AG08395 (cell line): ENCODE measurements at places on chromosomes 12 and 14.

DNA sequence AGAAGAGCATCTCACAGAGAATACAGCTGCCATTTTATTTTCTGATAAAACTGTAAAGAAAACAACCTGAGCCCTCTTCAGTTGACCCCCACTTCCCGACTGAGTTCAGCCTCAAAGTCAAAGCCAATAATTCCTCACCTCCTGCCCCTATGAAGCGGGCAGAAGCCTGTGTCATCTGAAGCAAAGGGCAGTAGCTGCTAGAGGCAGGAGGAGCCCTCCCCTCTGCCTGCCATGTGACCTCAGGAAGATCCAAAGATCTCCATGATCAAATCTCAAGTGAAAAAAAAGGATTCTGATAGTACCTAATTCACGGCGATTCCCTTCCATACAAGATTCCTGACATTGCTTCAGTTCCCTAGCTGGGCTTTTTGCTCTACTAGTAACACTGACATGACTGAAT, 223.1 kb upstream of the CAND1 start:
- no peak for DNase-seq

GRCh38 chr12:80761838-80762237, 45.1 kb downstream of the MYF5 start:
- DNase-seq: no peak

DNA sequence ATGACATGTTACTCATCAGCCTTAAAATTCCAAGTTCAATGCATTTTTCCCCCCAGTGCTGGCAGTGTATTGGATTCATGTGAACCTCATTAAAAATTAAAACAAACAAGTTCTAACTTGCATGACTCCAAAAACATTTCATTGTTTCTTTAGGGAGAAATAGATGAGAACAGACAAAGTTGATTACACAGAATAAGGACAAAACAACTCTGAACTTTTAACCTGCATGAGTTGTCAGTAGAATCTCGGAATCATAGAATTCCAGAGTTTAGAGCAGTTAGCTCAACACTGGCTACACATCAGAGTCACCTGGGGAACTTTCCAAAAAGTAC, 127.5 kb downstream of the TMX1 start:
- peak; percentile 66 for DNase-seq

GRCh38 chr14:66496188-66496807, 10.1 kb downstream of the CCDC196 start:
- no peak for DNase-seq

DNA sequence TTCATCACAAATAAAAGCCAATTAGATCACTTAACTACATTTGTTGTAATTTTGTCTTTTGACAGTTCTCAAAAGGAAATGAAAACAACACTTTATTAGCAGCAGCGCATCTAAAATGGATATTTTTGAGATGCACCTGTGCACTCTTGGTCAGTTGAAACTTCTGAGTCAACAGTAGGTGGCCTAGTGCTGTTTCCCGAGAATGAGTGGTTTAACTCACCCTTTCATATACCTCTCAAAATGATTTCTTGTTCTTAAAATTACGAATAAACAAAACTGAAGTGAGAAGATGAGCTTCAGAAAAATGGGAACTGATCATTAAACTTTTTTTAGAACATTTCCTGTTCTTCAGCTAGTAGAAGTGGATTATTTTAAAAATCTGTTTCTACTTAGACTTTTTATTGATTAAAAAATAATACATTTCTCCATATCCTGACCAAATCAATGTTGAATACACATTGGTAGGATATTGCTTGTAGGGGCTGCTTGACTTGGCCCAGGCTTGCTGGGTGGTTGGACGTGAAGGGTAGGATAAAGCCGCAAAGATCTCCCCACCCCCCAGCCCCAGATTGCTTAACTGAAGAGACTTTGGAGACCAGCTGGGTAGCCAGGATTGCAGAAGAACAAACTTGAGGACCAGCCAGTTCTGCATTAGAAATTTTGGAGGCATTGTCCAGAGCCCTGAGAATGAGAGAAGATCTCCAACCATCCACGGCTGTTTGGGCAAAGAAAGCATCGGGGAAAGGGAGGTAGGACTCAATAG, 22.3 kb upstream of the STK38L start:
- no peak for DNase-seq

GRCh38 chr14:24409956-24410355, 11.2 kb downstream of the NYNRIN start:
- no peak for DNase-seq

DNA sequence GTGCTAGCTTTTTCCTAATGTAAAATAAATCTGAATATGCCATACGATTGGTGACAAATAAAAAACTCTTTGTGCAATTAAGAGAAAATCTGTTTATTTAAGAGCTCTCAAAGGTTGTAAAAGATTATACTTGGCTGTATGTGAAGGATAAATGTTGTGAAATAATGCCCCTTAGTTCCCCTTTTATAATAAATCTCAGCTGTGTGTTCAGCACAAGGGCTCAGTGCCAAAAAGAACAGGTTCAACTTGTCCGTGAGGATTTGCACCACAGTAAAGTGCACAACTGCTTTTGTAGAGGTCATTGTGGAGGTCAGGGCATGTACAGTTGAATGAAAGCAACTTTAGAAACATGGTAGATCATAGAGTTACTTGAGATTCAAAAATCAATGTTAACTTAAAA, 118.6 kb downstream of the TRMT5 start:
- no peak for DNase-seq

- no peak for DNase-seq
Measured at GRCh38 chr14:97065305-97066067, 268.3 kb downstream of the VRK1 start.

DNA sequence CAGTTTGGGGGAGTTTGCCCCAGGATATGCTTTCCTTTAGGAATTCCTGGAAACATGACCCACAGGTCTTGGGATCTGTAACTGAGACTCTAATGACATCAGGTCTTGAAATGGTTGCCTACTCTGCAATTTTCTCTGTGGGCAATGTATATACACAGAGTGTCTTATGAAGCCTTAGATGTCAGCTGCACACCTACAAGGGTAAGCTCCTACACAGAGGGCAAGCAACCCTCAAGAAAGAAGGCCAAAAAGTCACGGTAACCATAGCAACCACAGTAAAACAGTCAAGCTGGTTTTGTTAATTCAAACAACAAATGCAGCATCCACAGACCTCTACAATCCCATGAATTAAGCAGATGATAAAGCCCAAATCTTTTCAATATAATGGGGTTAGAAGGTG, 293.0 kb downstream of the SSPN start:
- DNase-seq: no peak

DNA sequence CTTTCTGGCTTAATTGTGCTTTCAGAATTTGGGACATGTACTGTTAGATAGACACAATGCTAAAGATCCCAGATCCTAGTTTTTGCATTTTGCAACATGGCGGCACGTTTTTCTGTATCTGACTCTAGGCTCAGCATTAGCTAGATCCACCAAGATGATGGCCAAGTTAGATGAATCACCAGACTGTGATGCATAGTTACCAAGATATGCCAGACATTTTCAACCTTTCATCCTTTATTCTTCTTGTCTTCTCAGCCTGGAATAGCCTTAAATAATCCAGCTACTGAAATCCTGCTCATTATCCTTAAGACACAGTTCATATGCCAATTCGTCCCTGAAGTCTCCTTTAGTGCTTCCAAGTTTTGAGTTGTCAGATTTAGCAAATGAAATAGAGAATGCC, 144.9 kb upstream of the CRY1 start:
- DNase-seq: no peak

DNA sequence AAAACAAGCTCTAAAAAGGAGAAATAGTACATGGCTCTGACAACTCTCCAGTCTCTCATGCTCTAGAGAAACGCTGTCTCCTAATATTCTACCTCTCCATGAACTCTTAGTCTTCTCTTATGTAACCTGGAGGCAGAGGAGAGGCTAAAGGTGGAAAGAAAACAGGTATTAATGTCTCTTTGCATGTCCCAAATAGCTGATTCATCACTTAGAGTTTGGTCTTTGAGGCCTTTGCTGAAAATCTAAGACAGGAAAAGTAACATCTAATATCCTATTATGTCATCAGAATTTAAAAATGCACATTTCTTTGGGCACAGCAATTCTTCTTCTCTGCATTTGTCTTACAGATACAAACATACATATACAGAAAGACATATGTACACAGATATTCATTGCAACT, 127.2 kb downstream of the DHRS2 start:
- DNase-seq: no peak

GRCh38 chr12:78703820-78704525, 160.6 kb upstream of the SYT1 start:
- DNase-seq: peak; percentile 55

- DNase-seq: no peak
Measured at GRCh38 chr12:106141003-106141402, 2.2 kb upstream of the NUAK1 start.

DNA sequence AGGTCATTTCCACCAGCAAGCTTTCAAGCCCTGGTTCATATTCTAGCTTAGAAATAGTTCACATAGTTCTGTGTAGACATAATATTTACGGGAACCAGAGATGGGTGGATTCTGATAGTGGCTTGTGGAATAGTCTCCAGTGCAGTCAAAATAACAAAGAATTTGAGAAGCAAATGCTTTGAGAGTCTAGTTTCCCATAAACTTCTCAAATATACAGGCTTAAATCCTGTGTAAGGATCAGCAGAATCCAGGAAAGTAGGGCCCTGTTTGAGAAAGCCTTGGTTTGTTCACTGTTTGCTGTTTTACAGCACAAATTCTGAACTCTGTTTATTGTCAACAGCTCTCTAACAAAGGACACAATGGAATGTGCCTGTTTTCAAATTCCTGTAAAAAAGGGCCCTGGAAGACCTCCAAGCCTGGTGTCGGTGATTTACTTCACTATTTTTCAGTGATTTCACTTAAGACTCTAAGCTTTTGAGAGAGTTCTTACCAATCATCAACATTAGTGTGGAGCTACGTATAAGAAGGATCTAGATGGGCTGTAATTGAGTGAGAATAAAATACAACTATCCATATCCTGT, 11.4 kb upstream of the FOS start:
- peak; percentile 49 for DNase-seq

GRCh38 chr14:84535976-84536375, 994.0 kb upstream of the FLRT2 start:
- no peak for DNase-seq

GRCh38 chr12:98358144-98358543, 157.2 kb upstream of the TMPO start:
- no peak for DNase-seq

DNA sequence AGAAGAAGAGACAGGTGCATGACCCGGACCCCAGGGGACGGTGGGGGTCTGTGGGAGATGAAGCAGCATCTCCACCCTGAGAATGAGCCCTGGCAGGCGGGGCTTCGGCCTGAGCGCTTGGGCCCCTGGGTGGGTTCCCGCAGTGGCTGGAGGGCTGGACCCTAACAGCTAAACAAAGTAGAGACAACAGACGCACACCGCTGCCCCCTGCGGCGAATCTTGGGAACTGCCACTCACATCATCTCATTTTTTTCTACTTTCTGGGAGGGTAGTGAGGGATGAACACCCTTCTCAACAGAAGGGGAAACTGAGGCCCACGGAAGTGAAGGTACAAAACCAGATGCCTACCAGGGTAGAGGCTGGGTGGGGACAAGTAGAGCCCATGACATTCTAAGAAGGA, 104.7 kb downstream of the RFLNA start:
- DNase-seq: no peak

- no peak for DNase-seq
Measured at GRCh38 chr12:92471551-92471950, 231.2 kb upstream of the PLEKHG7 start.

DNA sequence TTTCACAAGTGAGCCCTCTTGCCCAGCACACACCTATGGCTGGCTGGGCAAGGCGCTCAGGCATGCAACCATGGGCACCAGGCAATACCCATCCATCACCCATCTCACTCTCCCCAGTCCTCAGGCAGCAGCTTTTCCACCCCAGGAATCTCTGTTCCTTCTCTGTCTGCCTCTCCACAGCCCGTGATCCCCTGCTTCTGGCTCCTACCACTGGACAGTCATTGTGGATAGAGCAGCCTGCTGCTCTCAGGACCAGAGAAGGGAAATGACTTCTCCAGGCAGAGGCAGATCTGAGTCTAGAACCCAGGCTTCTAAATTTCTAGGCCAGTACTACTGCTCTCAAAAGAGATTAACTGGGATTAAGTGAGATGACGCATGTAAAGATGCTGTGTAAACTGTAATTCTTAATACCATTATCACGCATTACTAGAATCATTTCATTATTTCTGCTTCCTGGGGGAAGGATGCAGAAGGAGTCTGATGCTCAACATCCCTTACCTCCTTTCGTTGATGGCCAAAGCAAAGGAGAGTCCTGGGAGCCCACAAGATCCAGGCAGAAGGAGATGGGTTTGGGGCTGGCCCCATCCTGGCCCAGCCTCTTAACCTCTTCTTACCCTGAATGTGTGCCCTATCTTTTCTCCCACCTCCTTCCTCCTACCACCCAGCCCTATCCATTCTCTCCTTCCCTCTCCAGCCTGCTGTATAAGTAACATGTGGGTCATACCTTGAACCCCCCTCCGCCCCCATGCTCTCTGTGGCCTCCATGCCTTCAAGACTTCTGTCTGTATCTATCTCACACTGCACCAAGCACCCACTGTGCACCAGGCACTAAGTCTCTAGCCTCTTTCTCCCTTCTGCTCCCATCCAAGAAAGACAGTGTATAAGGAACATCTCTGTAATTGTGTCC, 4.8 kb upstream of the AQP5 start:
- DNase-seq: no peak

GRCh38 chr14:99880651-99881420, 87.6 kb downstream of the EML1 start:
- DNase-seq: peak; percentile 52

- DNase-seq: no peak
Measured at GRCh38 chr12:64053117-64053516, 169.0 kb downstream of the KICS2 start.

GRCh38 chr12:48004053-48004941, at the start of gene COL2A1:
Gene COL2A1 (minus strand): TSS chr12:48004476. CDS start chr12:48004321, 155 bp downstream.
- DNase-seq: peak; percentile 41

DNA sequence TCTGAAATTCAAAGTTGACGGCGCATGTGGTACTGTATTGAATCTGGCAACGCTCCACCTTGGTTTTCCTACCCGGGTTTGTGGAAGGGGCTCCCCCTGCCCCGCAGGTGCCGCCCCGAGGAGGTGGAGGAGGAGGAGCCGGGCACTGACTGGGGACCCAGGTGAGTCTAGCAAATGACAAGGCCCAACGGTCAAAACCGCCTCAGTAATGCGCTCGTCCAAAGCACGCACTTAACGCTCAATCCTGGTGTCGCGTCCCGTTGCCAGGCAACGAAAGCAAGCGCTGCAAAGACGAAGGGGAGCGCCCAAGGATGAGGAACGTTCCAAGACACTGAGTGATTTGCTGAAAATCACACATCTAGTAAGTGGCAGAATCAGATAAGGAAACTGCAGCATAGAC, 24.0 kb upstream of the CLEC4E start:
- DNase-seq: no peak
